Stimulated activated naive CD4-positive, alpha-beta T cell treated with Interleukin-2 at 50 U/mL for 16 hours (primary cell): ENCODE measurements at places on chromosomes 1 and 21.

- no peak for DNase-seq
Measured at GRCh38 chr1:76038287-76039004, 36.1 kb upstream of the ST6GALNAC3 start.

- no peak for DNase-seq
Measured at GRCh38 chr1:237861944-237862343, 28.8 kb downstream of the ZP4 start.

GRCh38 chr1:244012202-244012601 lies 38.9 kb upstream of the ZBTB18 start:
- no peak for DNase-seq

- no peak for DNase-seq
Measured at GRCh38 chr1:201606096-201606495, 67.2 kb downstream of the NAV1 start.

- no peak for DNase-seq
Measured at GRCh38 chr1:232393444-232394146, 236.3 kb downstream of the SIPA1L2 start.

DNA sequence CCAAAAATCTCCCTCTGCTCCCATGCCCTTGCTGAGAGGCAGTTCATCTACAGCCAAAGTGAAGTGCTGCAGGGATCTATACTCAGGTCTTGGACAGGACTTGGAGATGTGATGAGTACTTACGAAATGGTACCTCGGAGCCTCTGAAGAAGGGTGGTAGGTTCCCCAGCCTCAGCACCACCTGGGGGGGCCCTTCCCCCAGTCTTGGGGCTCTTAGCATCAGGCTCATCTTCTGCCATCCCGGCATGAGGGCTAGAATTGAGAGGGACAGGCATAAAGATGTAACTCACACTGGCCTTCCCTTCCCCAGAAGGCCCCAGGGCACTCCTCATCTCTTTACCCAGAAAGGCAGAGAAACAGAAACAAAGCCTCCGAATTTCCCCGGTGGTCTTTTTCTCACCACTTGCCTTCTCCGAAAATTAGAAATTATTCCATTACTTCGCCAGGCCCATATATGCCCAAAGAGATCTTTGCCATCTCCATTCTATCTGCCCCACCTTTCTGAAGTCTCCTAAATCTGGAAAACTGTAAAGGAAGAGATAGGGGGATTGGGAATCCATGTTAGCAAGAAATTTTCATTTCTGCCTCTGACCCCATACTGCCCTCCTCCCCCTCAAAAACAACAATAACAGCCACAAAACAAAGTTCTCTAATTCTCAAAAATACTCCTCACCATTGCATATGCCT lies 827 bp downstream of the RFX5 start:
- no peak for DNase-seq

GRCh38 chr1:245121523-245121922 lies 33.3 kb upstream of the KIF26B start:
- DNase-seq, result no peak

DNA sequence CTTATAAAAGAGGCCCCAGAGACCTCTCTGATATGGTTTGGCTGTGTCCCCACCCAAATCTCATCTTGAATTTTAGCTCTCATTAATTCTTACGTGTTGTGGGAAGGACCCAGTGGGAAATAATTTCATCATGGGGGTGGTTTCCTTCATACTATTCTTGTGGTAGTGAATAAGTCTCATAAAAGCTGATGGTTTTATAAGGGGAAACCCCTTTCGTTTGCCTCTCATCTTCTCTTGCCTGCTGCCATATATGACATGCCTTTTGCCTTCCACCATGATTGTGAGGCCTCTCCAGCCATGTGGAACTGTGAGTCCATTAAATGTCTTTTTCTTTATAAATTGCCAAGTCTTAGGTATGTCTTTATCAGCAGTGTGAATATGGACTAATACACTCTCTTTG lies 22.5 kb upstream of the NEK7 start:
- DNase-seq, result no peak

DNA sequence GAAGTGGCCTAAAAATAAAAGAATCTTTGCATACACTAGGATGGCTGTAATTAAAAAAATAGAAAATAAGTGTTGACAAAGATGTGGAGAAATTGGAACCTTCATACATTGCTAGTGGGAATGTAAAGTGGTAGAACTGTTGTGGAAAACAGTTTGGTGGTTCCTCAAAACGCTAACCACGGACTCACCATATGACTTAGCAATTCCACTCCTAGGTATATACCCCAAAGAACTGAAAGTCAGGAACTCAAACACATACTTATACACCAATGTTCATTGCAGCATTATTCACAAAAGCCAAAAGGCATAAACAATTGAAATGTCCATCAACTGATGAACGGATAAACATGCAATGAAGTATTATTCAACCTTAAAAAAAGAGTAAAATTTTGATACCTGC lies 10.8 kb upstream of the HMGCL start:
- no peak for DNase-seq

GRCh38 chr1:117087686-117088085 lies 27.6 kb downstream of the TTF2 start:
- DNase-seq, result no peak

DNA sequence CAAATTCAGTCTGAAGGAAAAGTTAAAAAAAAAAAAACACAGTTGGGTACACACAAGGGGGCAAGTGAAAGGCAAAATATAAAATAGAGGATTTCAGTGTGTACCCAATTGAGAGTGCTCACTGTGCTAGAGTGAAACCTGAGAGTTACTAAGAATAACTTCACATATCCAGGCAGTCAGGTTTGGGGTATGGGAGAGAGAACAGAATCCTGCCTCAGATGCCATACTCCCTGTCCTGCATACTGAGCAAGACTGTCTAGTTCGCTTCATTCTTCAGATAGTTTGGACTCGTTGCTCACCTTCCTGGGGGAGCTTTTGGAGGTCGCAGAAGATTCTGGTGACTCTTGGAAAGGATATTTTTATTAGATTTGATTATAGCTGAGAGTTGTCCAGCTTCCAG lies 20.4 kb downstream of the CEP85 start:
- no peak for DNase-seq

DNA sequence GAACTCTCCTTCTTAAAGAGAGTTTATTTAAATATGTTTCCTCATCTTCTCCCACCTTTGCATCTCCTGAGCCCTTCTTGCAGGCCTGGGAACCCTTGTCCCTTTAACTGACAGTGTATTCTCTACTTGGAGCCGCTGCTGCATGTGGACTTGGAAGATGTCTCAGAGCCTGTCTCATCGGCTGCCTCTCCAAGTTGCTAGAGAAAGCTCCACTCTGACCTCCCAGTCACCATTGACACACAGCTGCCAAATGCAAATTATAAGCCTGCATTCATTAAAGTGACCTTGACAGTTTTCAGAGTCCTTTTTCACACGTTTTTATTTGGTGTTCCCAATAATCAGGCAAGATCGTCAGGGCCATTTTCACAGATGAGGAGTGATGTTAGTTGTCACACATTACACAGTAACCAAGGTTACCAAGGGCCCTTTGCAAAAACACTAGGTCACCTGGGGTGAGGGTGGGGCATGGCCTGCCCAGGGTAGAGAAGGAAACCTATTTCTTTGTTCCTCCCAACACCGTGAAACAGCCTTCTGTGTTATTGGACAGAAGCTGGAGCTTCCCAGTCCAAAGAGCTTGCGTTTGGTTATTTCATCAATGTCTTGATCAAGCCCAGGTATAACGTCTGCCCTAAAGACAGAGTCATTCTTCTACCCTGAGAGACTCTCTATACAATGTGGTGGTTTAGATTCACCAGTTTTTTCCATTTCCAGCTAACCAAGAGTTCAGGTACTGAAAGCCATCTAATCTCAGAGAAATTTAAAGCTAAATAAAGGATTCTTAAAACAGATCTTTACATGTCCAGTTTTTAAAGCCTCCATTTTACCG lies 164.1 kb downstream of the GALNT2 start:
- DNase-seq, result no peak

GRCh38 chr1:25875154-25875855 lies at the start of gene PAQR7:
PAQR7 (minus strand) TSS chr1:25875708; CDS start chr1:25863839, 11,869 bp downstream.
- peak; percentile 61 for DNase-seq

- peak; percentile 42 for DNase-seq
Measured at GRCh38 chr1:28915031-28915895, 894 bp downstream of the EPB41 start.

DNA sequence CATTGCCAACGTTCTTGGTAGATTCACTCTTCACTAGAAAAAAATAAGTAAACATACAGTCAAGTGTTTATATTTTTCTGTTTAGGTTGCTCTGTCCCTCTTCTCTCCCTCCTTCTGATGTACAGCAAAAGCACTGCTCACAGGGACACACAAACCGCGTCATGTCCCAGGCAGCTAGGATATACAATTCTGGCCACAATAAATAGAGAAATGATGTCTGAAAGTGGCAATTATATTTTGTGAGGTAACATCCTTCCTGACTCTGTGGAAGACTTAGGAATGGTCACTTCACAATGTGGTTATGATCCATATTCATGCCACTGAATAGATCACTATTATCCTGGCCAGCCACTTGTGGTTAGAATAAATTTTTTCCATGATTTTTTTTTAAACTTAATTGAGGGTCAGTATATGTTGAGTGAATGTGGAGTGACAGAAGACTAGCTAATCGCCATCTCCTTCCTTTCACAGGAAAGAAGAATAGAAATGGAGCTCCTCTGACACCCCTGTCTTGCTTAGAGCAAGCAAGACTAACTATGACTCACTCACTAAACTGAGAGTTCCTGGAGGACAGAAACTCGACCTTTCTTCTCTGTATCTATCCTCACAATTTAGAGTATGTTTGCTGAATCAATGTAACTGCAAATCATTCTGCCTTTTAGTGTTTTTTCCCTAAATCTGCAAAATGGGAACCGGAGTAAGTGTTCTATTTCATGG lies 54.0 kb downstream of the ZNHIT6 start:
- no peak for DNase-seq

DNA sequence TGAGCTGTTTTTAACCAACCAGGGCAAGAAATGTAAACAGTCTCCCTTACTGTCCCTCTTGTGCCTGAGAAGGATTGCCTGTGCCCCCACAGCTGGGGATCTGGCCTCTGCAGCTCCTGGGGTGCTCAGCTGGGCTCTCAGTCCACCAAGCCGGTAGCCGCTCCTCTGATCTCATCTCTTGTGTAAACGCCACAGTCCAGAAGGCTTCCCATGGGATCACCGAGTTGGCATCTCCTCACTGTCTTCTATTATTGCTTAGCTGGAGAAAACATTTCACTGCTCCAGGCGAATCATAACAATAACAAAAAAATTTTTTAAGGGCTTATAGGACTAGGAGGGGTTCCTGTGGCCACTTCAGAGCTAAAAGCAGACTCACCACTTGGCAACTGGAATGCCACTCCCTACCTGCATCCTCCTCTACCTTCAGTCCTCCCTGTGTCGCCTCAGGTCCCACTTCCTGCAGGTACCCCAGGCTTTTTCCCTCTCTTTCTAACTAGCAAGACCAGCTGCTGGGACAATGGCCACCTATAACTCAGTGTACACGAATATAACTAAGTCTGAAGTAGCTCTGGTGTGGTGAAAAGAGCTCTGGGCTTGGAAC lies 75.8 kb downstream of the ATP1A1 start:
- no peak for DNase-seq

DNA sequence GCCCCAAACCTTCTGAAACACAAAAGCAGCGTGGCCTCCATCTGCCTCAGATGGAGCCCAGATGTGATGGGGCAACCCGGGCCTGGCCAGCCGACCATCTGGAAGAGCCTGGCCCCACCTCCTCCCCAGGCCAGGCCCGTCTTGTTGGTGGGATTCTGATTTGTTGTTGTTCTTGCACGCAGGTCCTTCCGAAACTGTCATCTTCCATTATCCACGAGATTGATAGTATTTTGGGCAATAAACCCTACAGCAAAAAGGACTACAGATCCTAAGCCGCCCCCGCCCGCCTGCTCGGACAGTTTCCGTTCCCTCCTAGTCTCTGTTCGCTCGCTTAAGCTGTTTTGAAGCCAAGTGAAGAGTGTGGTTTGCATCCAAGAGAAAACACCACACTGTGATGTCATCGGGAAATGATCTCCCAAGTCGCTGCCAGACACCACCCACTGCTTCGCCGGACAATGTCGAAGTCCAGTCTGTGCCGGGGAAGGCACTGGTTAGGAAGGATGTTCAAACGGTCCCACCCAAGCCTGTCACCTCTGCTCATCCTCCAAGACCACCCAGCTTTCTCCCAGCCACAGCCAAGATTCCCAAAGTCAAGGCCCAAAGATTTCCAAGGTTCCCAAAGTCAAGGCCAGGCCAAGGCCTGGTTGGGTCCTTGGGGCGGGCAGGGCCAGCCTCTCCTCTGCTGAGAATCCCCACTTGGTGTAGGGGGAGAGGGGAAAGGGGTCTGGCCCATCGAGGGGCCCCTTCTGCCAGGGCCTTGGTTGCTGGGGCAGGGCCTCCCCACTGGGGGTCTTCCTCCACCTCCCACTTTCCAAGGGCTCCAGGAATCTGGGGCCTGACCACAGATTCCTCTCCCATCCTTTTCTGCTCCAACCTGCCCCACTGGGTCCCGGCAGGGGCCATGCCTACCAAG lies 52.9 kb downstream of the KCNAB2 start:
- no peak for DNase-seq

GRCh38 chr1:237737448-237737847 lies 153.3 kb downstream of the ZP4 start:
- DNase-seq, result no peak

- no peak for DNase-seq
Measured at GRCh38 chr1:39450956-39451606, 40.4 kb upstream of the BMP8A start.

DNA sequence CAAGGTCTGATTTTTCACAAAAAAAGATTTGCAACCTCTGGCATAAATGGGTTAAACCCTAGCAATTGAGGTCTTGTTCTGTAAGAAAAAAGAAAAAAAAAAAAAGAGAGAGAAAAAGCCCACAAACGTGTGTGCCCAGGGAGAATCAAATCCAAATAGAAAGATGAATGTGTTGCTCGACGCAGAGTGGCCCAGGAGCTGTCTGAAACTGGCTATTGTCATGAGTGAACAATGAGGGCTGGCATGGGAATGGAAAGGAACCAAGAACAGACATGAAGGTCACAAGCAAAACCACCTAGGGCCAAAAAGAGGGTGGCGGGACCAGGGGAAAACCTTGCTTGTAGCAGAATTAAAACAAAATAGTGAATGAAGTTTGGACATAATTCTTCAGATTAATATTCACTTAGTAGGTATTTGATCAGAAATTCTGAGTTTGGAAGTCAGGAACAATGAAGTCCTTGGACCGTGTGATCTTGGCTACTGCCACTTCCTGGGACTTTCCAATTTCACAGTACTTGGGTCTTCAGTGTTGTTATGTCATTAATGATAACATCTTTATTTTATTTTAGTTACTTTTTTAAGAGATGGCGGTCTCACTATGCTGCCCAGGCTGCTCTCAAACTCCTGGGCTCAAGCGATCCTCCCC lies 3.1 kb downstream of the ENO1 start:
- DNase-seq, result no peak

- DNase-seq, result no peak
Measured at GRCh38 chr1:228488818-228489674, 1.9 kb downstream of the RNF187 start.

- no peak for DNase-seq
Measured at GRCh38 chr1:165954940-165955339, 127.5 kb downstream of the UCK2 start.

GRCh38 chr1:3066826-3067225 lies 2.2 kb upstream of the PRDM16 start:
- no peak for DNase-seq

- DNase-seq, result no peak
Measured at GRCh38 chr1:173009597-173009996, 41.1 kb downstream of the TNFSF18 start.
